Hepatic stellate cell (primary cell): ENCODE measurements at places on chromosomes 13 and 19.

- no peak for DNase-seq
These were observed 27.7 kb downstream of the CRTC1 start for GRCh38 chr19:18710996-18711751.

GRCh38 chr19:12896460-12896859 lies 5.5 kb downstream of the GCDH start:
- DNase-seq = no peak

GRCh38 chr13:111347438-111347837 lies 27.0 kb downstream of the TEX29 start:
- DNase-seq = no peak

GRCh38 chr13:97267418-97268059 lies 45.4 kb downstream of the MBNL2 start:
- no peak for DNase-seq

DNA sequence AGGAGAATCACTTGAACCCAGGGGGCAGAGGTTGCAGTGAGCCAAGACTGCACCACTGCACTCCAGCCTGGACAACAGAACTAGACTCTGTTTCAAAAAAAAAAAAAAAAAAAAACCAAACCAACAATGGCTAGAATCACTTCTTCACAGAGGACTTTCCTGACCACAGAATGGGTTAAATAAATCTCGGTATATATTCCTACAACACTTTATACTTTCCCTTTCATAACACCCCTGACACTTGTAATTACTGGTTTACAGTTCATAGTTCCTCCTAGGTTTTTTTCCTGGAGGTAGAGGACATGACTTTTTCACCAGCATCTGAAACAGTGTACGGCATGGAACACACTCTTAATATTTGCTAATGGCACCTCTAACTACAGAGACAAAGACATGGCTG lies 31.4 kb downstream of the ZDHHC20 start:
- no peak for DNase-seq

DNA sequence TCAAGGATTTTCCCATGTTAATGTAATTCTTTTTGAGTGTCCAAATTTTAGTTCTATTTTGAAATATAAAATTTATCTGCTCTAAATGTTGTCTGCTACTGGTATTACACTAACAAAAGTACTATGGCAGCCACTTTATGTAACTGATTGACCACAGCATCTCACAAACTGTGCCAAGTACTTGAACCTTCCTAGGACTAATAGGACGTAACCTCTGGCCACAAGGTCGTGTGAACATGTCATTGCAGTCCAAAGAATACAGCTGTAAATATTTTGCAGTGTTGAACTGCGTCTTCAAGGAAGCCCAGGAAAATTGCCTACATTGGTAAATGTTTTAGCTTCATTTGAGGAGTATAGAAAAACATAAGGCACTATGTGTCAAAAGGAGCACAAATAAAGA lies 1.9 kb downstream of the KCTD4 start:
- no peak for DNase-seq

DNA sequence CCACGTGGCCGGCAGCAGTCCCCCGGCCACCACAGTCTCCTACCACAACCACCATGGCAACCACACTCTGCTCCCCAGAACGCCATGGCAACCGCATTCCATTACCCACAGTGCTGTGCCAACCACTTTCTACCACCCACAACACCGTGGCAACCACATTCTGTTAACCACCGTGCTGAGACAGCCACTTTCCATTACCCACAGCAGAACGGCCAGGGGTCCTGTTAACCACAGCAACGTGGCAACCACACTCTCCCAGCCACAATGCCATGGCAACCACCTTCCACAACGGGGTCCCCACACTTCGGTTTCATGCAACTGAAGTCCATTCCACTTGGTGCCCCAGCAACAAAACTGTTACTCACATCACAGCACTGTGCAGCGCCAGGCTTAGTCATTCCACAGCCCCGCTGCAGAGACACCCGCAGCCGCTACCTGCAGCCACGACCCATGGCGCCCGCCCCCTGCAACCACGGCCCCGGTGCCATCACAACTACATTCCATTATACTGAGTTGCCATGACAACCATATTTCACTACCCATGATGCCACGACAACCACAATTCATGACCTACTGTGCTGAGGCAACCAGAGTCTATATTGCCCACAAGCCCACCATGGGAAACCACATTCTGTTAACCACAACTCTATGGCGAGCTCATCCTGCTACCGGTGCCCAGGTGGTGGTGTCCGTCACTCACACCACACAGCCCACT lies 10.0 kb downstream of the DPF1 start:
- peak; percentile 51 for DNase-seq

GRCh38 chr13:59487883-59488282 lies 675.8 kb downstream of the DIAPH3 start:
- DNase-seq = no peak

- no peak for DNase-seq
These were observed 1721.4 kb downstream of the PCDH9 start for GRCh38 chr13:65508745-65509144.

DNA sequence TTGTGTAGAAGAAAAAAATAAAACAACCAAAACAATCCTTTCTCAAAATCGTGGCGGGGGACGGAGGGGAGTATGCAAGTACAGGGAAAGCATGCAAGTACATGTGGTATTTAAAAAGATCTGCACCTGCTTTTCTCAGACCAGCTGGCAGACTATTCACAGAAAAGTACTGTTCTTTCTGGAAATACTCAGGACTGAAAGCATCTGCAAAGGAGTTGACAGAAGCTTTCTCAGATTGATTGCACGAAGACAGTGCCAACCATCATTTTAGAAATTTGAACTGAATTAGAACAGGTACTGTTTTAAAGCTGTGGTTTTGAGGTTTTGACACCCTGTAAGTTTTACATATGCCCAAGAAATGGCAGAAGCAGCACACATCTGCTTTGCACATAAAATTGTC lies 19.8 kb upstream of the PCDH8 start:
- no peak for DNase-seq

- no peak for DNase-seq
These were observed 2662.4 kb upstream of the PCDH20 start for GRCh38 chr13:64078025-64078424.

DNA sequence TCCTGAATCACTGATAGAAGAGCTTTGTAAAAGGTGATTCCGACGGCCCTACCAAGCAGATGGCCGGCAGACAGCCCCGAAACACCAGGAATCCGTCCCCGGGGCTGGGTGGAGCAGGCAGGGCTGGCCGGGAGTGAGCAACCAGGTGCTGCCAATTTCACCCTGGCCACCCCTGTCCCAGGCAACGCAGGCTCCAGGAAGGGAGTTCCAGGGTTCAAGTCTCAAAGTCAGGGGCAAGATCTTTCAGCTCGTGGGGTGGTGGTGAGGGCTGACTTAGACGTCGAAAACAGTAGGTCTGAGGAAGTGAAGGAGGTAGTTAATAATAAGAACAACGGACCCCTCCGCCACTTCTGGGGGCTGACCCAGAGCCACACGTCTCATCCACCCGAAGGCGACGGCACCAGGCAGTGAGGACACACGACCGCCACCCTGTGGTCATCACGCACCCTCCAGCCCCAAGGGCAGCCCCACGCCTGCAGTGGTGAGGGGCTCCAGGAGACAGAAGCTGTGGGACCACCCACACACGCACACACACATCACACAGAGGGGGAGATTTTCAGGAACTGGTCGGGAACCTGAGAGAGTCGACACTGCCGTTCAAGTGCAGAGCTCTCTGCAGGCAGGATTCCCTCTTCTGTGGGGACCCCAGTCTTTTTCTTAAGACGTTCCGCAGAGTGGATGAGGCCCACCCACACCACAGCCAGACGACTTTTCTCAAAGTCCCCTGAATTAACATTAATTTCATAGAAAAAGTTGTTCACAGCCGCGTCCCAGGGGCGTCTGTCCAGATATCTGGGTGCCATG lies 67.2 kb downstream of the SPACA7 start:
- no peak for DNase-seq

DNA sequence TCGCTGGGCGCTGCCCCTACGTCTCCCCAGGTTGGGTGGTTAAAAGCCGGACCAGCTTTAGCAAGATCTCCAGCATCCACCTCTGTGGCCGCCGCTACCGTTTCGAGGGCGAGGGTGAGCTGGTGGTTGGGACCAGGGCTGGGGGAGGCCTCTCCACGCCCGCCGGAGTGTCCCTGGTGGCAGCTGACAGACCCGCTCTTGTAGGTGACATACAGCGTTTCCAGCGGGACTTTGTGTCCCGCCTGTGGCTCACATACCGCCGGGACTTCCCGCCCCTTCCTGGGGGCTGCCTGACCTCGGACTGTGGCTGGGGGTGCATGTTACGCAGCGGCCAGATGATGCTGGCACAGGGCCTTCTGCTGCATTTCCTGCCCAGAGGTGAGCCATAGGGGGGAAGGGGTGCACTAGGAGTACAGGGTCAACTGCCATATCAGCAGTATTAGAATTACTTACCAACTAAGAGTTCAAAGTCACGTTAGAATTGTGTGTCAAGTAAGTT lies 1.1 kb downstream of the ATG4D start:
- no peak for DNase-seq

- no peak for DNase-seq
These were observed 14.8 kb downstream of the AXL start for GRCh38 chr19:41233748-41234240.

- no peak for DNase-seq
These were observed 24.7 kb upstream of the GPR183 start for GRCh38 chr13:99331881-99332293.

DNA sequence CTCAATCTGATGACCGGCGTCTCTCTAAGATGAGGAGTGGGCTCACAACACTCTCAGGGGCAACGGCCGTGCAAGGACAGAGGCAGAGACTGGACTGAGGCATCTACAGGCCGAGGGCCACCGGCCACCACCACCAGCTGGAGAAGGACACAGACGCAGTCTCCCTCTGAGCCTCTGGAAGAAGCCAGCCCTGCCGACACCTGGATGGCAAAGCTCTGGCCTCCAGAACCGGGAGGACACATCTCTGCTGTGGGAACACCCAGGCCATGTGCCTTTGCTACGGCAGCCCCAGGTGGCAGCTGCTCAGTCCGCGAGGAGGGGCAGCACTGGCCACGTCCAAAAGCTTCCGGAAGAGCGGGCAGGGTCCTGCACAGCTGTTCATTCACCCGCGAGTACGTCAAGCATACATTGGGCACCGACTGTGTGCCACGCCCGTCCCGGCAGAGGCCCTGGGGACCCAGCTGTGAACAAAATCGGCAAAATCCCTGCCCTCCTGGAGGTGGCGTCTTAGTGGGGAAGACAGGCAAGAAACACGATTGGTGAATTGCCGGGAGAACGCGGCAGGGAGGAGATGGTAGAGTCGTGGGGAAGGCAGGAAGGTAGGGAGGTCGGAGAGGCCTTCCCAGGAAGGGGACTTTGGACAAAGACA lies 17.1 kb downstream of the C2CD4C start:
- no peak for DNase-seq

DNA sequence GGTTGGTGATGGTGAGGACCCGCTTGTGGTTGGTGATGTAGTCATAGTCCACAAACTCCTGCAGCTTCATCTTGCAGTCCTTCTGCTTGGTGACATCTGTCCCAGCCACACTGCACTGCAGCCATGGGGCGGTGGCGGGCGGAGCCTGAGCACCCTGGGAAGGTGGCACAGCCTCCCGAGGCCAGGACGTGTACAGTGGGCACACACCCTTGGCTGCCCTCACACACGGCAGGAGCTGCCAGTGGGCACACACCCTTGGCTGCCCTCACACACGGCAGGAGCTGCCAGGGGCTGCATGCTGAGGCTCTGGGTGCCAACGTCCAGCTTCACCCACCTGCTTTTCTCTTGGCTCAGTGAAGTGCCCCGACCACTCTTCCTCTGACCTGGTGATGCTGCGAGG lies 128.7 kb downstream of the TUBA3C start:
- DNase-seq = no peak

DNA sequence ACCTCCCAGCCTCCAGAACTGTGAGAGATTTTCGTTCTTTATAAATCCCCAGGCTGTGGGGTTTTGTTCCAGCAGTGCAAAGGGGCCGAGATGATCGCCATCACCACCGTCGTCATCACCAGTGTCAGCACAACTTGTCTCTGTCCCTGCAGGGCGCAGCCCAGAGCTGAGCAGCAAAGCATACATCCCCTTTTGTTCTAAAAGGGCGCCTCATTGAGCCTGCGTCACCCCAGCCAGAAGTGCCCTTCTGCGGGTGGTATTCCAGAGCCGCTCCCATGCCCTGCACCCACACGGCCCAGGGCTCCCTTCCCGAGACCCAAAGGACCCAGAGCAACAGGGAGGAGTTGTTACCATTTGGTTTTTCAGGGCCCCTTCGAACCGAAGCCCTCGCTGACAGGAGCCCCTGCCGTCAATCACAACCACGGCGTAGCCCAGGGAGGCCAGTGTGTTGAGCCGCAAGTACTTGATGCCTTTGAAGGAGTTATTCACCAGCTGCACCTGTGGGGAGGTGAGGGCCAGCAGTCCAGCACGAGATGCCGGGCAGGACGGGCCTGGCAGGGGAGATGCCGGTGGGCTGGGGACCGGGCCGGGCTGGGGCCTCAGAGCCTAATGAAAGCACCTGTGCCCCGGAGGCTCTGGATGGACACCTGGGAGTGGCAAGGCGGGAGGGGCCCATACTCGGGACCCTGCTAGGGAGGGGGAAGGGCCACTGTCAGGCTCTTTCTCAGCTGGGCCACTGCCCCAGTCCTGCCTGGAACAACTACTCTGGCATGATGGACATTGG lies 14.4 kb upstream of the MYDGF start:
- no peak for DNase-seq

GRCh38 chr13:44312131-44312530 lies 61.5 kb upstream of the SERP2 start:
- DNase-seq = no peak

DNA sequence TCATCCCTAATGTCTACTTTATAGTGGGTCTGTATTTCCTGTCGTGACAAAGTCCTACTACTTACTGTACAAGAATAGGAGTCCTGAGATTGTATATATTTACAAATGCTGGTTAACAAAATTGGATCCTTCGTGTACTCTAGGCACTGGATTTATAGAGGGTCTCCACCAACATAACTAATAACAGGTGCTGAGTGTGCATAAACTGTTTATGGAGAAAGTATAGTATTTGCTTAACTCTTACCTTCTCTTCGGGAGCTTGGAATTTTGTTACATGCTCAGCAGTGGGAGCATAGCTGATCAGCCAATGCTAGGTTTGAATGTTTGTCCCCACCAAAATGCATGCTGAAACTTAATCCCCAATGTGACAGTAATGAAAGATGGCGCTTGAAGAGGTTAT lies 12.1 kb downstream of the ZNF442 start:
- no peak for DNase-seq

- no peak for DNase-seq
These were observed 42.6 kb upstream of the MBNL2 start for GRCh38 chr13:97179501-97179900.

- DNase-seq = no peak
These were observed 103.5 kb downstream of the POSTN start for GRCh38 chr13:37495046-37495445.

DNA sequence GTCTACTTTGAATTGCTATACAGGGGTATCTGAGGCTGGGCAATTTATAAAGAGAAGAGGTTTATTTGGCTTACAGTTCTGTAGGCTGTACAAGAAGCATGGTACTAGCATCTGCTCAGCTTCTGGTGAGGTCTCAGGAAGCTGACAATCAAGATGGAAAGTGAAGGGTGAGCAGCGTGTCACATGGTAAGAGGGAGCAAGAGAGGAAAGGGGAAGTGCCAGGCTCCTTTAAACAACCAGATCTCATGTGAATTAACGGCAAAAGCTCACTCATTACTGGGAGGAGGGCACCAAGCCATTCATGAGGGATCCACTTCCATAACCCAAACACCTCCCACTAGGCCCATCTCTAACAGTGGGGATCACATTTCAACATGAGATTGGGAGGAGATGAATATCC lies 222.4 kb downstream of the TDRD3 start:
- DNase-seq = no peak

GRCh38 chr19:44308011-44308410 lies 3.2 kb upstream of the ZNF235 start:
- DNase-seq = peak; percentile 6

GRCh38 chr19:35013041-35013819 lies 13.1 kb downstream of the GRAMD1A start:
- peak; percentile 86 for DNase-seq
